CD4-positive, alpha-beta T cell treated with Interleukin-17A for 1 hour (primary cell): ENCODE measurements at places on chromosomes 2 and 18.

DNA sequence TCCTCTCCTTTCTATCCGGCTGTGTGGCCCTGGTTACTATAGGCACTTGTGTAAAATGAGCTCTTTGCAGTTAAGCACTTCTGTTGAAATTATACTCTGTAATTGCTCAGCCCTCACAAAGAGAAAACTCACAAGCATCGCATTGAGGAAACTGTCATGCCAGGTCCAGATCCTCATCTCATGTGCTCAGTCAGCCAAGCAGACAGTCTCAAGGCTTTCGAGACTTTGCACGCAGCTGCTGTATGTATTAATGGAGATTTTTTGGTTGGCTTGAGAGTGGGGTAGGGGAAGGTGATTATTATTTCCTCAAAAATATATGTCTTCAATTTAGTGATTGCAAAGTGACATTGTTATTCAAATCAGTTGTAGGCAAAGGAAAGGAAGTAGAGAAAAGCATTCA, 33.0 kb upstream of the PHLPP1 start:
- no peak for DNase-seq

DNA sequence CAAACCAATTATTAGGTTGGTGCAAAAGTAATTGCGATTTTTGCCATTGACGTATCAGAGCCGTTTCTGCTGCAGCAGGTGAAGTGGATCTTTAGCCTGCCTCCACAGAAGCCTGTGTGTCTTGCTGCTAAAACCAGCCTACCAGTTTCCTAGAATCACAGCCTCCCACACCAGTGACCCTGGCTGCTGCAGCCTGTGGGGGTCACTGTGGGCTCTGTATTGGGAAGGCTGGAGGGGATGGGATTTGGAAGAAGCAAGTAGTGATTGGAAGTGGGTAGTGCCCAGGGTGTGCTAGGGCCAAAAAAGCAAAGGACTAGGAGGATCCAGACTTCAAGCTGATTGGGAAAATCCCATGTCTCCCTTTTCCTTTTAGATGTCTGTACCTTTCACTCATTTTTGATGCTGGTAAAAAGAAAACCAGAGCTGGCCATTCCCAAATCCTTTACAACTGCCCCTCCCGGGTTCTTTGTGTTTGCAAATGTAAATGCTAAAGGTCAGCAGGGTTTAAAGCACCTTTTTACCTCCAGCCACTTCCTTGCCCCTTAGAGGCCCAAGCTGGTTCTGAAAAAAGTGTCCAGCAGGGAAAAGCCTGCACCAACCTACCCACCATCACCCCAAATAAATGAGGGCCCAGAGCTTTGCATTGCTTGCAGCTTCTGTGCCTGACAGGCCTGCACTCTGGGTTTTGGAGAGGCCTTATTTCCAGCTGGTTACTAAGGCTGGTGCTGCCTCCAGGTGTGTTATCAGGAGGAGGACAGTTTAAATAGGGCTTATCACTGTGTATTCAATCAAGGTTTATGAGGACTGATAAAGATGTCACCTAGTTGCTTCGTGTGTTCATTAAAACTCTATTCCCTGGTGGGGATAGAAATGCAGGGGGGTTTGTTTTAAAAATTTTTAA, 172.0 kb downstream of the MIB1 start:
- no peak for DNase-seq

DNA sequence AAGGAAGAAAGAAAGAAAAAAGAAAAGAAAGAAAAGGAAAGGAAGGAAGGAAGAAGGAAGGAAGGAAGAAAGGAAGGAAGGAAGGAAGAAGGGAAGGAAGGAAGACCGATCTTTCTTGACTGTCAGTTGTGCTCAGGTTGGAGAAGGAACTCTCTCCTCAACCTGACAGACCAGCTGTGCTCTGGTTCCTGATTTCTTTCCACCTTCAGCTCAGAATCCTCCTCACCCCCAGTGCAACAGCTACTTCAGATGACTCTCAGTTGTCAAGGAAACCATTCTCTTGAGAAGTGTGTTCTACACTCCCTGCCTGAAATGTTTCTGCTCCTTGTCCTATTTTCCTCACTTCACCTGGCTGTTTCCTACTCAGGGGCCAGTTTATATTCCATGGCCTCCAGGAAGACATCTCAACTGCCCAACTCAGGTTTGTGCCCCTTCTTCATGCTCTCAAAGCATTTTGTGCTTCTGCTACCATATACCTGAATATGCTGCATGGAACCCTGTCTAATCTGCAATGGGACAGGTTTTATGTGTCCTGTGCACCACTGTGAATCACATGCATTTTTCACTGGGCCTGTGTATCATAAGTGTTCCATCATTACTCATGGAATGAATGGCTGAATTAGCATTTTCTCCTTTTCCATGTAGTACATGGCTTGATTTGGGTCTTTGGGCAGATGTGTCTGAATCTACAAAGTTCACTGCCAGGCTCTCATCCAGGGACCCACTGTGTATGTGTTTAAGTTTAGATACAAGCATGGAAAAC, 32.8 kb upstream of the DOCK10 start:
- no peak for DNase-seq

DNA sequence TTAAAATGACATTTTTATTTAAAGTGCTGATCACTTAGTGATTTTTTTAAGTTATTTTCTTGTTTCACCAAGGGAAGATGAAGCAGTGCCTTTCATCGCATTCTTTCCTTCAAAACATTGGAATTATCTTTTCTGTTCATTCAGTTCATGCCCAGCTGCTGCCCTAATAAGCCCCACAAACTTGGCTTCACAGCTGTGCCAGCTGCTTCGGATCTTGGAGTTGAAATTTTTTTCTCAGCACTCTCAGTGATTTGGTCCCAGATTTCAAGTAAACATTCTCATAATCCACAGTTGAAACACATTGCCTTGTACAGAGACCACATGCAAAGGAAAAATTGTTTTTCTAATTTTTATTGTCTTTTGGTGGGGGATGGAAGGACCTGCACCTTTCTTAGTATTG, 353.3 kb upstream of the LRP1B start:
- DNase-seq, result no peak

DNA sequence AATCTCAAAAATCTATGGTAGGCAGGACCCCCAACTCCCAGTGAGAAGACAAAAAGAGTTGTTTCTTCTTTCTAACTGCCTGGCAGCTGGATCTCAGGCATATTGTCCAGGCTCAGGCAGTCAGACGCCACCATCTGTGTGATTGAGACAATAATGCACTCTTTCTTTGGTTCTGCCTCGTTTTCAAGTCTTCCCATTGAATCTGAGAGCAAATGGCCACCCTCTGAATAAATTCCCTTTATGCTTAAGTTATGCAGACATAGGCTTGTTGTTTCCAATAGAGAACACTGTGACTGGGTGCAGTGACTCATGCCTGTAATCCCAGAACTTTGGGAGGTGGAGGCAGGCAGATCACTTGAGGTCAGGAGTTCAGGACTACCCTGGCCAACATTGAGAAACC, 15.3 kb upstream of the CD207 start:
- no peak for DNase-seq

GRCh38 chr2:219919506-219919905, 292.1 kb downstream of the SLC4A3 start:
- no peak for DNase-seq

DNA sequence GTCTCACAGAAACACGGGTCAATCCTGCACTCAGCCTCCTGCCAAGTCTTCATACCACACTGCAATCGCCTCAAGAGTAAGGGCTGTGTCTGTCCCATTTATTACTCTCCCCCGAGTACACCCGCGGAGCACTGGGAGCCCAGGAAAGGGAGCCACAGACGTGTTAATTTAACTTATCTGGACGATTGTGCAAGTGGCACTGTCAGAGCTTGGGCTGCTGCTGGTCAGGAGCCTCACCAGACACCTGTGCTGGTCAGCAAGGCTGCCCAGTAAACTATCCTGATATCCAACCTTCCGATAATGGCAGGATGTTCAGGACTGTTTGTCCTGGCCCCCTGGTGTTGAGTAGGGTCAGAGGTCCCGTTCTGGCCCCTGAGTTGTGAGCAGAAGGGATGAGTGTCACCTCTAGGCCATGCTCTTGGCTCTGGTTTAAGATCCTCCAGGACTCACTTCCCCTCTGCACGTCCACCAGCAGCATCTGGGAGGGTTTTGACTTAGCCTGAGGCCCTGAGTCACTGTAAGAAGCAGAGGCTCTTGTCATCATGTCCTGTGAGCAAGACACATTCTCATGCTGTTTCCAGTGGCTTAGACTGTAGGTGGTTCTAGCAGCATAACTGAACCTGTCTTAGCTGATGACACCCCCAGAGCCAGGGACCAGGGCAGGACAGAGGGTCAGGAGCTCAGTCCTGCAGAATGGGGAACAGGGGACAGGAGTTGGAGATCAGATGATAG, 82.5 kb upstream of the ARL4C start:
- no peak for DNase-seq

- no peak for DNase-seq
Observed at GRCh38 chr2:214560618-214561190, 149.8 kb downstream of the VWC2L start.

- no peak for DNase-seq
Observed at GRCh38 chr2:67904566-67904965, 158.2 kb downstream of the C1D start.

DNA sequence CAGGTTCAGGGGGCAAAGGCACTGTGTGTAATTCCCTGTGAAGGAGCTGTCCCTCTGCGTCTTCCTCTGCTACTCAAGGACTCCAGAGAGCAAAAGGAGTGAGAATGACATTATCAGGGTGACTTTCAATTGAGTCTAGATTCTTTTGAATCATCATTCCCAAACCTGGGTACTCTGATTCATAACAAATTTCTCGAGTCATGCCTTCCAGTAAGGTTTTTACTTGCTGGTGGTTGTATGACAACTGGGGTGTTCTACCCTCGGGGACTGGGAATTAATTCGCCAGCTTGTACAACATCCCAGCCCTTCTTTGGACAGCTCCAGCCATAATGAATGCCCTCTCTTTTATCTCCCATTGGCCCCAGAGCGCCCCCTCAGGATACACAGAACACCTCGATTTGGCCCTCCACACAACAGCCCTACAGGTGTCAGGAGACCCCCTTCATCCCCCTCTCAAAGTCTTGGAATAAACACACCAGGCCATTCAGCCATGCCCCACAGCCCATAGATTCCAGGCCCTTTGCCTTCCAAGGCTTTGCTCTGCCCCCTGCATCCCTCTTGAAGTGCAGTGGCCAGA, 254.5 kb downstream of the KLHL29 start:
- no peak for DNase-seq

DNA sequence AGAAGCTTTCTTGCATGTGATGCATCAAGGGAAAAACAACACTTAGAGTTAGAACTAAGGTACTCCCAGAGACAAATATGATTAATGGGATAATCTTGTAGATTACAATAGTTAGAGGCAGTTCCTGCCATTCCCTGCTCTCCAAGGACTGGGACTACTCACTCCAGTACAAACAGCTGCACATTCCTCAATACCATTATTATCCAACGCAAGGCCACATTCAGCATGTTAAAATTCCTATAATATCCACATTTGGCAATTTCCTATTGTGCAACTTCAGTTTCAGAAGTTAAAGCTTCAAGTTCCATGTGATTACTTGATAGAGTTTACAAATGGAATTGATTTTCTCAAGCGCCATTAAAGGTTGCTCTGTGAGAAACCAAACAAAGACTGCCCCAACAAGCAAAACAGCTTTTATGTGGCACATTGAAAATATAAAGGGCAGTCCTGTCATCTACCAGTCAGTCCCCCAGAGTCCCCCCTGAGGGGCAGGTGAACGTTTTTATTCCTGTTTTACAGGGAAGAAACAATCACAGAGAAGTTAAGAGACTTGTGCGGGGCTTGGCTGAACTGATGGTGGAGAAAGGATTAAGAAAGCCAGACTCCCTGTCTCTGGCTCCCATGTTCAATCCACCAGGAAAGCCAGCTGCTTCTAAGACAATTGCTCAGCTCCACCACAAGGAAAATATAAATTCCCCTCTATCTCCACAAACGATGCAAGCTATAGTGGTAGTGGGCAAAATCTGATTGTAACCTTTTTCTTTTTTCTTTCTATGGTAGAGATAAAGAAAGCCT, 72.6 kb downstream of the TXNL1 start:
- no peak for DNase-seq

DNA sequence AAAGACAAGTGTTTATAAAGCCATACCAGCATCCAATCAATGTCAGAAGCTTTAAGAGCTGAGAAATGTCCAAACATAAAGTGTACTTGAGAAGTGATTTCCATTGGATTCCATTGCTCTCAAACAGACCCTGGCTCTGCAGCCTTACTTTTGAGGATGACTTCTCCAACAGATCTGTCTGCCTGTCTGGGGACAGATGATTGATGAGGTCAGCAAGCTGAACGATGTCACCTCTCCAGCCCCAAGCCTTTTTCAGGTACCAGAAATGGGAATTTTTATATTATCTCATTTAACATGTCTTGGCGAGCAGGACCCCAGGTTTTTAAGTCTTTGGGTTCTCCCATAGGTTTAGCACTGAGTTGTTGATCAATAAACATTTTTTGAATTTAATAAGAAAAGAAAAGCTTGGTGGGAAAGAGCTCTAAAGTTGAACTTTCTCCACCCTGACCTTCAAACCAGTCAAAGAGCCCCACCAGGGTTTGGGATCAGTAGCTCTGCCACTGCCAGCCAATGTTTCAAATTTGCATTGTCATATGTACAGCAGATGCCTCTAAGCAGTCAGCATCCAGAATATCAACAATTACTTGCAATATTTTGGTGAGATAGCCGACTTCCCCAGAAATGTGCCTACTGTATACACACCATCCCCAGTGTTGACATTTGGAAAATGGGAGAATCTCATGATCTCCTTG, 22.5 kb downstream of the PTPN18 start:
- no peak for DNase-seq
